ENCODE measurements at places on chromosomes 1 and 21. TPM values are rescaled to one million over a fixed set of nuclear protein-coding genes. Genes with fewer than 3 reads are reported as not detected.

The CASQ1 gene
- polyA plus RNA-seq, result 912 TPM

DNA sequence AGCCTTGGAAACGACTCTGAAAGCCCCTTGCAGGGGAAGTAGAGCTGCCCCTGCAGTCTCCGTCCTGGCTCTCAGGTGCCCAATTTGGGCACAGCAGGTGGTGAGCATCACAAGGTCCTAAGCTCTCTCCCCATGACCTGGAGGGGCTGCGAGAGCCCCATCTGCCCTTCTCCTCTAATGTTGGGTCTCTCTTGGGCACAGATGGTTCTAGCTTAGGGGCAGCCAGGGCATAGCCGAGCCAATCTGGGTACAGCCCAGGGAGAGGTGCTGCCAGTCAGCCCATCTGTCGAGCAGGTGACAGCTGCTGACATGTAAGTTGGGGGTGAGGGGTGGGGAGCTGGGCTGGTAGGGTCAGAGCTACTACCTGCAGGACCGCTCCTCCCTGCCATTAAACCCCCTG is 50.7 kb downstream of the SYT2 start:
- no peak for DNase-seq

DNA sequence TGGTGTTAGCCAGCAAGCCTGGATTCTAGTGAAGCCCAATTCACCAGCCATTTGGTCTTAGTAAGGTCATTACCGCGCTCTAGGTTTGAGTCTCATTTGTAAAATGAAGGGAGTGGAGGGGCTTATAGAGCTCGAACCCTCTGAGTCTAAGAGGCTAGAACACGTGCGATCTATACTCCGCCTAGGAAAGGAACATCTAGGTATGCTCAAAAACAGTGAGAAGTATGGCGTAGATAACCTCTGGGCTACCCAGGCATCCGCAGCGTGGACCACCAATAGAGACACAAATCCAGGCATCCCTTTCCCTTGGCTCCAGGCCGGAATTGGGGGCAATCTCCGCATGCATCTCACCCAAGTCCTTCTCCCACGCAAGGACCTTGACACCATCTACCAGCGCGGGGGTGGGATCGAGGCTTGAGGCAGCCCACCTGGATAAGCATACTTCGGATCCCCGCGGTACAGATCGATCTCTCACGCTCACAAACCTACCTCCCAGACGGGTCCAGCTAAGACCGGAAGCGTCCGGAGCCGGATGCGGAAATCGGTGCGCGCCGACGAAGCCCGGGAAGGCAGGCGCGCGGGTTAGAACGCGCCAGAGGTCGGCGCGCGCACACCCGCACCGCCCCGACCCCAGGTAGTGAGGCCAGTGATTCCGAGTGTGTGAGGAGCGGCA is at the start of gene METTL25B:
TSS of gene METTL25B (plus strand) at position 544 of the 673 bp plus-strand sequence. CDS start 636 bp downstream, outside the sequence.
- DNase-seq, result peak; percentile 88

The IL23R gene
- polyA plus RNA-seq, result not detected

DNA sequence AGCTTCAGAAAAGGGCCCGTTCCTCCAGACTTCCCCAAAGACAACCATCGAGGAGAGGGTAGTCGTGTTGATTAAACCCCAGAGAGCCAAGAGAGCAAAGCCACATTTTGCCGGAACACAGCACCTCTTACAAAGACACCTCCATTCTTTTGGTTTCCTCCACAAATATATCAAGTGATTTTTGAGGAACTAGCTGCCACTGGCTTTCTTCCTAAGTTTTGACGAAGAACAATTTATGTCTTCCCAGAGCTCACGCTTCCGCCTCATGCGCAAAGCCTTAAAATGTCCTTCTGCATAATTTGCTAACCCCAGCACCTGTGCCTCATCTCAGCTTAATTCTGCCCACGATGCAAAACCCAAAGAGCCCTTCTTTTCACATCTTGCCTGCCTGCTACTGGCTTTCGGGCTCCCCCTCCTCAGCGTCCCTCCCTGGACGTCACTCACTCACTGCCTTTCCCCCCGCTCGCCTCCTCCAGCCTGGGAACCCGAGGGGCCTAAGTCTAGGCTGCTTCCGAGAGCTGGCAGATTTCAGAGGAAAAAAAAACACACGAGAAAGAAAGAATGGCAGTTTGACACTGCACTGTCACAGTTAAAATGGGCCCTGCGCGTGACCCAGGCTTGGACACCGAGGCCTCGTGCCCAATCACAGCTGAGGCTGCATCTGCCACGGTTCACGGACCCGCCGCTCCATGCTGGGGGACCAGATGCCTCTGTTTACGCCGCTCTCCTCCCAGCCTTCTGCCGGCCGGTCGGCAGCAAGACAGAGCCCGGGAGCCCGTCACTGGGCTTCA is 77.6 kb upstream of the IFNAR2 start:
- no peak for DNase-seq

The RAB42 gene
- polyA plus RNA-seq, result 7.0 TPM

GRCh38 chr1:162297208-162297607 is 79.4 kb downstream of the SPATA46 start:
- DNase-seq, result no peak

The BTBD19 gene
- 7.9 TPM for polyA plus RNA-seq

The LAMB3 gene
- 0.81 TPM for polyA plus RNA-seq

DNA sequence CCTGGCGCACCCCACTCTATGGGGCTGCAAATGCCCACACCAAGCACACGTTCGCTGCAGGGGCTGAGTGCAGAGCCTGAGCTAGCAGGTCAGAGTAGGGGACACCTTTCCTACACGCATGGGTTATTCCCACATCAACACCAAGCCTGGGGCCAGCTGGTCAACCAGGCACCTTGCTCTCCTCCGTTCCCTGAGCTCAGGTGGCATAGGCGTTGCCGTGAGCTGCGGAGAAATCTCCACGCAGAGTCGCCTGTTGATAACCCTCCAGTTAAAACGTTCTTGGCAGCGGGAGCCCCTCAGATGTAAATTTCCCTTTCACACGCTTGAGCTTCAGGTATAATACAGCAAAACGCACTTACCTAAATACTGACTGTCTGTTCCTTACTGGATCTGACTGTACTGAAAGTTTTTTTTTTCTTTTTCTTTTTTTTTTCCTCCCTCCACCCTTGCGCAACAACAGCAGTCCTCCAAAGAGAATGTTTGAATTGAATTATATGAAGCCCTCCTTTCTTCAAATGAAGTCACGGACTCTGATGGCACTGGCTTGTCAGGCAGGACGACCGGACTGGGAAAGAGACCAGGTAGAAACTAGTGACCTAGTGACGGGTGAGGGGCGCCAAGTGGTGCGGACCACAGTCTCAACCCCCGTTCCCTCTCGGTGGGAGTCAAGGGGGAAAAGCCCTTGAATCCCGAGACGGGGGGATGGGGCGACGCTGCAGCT is 2.1 kb downstream of the BRINP3 start:
- no peak for DNase-seq

- DNase-seq, result no peak
Observed at GRCh38 chr1:147664206-147664605, 6.1 kb downstream of the ACP6 start.

DNA sequence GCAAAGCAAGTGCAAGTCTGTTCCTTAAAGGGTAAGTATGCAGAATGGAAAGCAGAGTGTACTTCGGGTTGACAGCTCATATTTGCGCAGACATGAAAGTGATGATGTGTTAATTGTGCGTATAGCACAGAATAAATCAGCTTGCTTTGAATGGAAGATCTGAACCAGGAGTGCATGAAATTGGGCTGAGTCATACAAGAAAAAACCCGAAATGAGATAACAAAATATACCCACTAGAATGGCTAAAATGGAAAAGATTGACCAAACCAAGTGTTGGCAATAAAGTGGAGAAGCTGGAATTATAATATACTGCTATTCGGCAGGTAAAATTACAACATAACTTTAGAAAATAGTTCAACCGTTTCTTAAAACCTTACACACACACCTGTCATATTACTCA is 28.5 kb downstream of the CR1L start:
- DNase-seq, result no peak

GRCh38 chr1:45876000-45876617 is 72.7 kb downstream of the MAST2 start:
- DNase-seq, result no peak

The SLC6A9 gene
- polyA plus RNA-seq, result 5.1 TPM

DNA sequence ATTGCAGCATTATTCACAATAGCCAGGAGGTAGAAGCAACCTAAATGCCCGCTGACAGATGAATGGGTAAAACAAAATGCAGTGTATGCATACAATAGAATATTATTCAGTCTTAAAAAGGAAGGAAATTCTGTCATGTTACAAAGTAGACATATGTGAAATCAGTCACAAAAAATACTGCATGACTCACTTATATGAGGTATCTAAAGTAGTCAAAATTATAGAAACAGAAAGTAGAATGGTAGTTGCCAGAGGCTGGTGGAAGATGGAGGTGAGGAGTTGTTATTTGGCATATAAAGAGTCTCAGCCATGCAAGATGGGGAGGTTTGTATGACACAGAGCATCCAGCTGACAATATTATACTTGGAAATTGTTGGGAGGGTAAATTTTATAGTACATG is 43.0 kb upstream of the EGLN1 start:
- no peak for DNase-seq

Measured in hindlimb muscle (tissue), 1 donor.